ENCODE measurements at places on chromosomes 6 and 20.

DNA sequence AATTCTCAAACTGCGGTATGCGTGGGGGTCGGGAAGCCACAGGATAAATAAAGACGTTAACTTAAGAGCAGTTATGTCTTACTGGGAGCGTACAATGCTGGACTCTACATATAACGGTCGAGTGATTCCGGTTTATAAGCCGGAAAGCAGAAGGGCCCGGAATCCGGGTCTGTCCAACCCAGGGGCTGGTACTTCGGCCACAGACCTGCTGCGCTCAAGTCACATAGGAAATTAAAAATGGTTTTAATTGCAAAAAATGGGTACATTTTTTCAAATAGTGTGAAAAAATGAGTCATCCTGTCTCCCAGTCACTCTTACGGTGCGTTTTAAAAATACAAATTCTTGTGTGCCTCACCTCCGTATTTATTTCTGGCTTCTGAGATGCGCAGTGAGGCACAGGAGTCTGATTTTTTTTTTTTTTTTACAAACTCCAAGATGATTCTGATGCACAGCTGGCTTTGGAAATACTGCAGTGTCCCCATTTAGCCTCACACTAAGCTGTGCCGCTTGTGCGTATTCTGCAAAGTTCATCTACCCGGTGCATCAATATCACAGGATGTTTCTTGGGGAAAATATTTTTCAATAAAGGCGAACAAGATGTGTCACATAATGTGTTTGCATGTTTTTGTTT, 1.0 kb downstream of the PCIF1 start:
- no peak for DNase-seq

DNA sequence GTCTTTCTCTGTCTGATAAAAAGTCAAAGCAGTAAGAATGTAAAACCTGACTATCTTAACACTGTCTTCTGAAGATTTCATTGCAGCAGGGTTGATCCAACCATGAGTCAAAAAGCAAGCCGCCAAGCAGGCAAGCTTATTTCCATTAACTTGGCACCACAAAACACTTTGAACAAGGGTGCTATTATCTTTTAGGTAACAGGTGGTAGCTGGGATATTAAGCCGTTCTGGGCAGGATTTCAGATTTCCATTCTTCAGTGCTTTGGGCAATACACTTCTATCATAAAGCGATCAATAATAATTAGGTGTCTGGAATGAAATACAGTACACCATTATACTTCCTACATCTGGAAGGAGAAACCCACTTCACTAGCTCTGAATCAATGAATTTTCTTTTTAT, 181.9 kb downstream of the TBC1D7 start:
- DNase-seq: no peak

DNA sequence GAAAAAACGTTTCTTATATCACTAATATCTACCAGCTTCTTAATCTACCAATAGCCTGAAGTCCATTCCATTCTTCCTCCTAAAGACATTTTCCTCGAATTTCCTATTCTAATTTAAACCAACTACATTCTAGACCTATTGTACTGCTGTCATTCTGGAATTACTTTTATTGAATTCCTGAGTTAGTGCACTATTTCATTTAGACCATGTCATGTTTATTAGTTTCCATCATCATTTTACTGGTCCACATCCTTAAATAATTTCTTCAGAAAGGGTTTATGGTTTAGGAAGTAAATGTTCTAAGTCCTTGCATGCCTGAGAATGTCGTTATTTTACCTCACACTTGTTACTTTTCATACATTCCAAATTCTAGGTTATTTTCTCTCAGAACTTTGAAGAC, 13.2 kb downstream of the LCA5 start:
- DNase-seq: no peak

- DNase-seq: no peak
Measured at GRCh38 chr6:121723623-121724022, 288.2 kb downstream of the GJA1 start.
